Liver (tissue), 10 donors: ENCODE measurements at places on chromosomes 2 and 18.

DNA sequence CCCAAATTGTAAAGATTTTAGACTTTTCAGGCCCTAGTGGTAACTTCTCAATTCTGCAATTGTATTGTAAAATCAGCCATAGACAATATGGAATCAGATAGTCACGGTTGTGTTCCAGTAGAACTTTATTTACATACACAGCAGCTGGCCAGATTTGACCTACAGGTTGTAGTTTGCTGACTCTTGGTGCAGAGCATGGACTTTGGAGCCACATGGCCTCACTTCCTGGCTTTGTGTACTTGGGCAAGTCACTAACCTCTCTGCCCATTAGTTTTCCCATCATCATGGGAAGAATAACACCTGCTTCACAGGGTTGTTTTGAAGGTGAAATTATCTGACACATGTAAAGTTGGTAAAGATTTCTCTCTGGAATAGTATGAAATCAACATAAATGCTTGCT lies 147.6 kb downstream of the TMEM200C start:
- DNase-seq = no peak

DNA sequence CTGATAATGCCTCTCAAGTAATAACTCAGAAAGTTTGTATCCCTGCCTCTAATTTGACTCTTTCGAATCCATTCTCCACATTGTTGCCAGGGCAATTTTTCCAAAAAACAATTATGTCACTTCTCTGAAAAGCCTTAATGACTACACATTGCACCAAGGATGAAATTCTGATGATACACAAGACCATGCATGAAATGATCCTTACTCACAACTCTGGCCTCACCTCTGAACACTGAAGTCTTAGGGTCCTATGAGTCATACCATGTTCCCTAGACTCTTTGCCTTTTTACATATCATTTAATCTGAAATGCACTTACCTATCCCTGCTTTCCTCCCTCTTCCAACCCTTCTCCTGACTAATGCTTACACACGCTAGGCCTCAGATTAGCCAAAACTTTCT lies 51.0 kb downstream of the WDPCP start:
- no peak for DNase-seq

DNA sequence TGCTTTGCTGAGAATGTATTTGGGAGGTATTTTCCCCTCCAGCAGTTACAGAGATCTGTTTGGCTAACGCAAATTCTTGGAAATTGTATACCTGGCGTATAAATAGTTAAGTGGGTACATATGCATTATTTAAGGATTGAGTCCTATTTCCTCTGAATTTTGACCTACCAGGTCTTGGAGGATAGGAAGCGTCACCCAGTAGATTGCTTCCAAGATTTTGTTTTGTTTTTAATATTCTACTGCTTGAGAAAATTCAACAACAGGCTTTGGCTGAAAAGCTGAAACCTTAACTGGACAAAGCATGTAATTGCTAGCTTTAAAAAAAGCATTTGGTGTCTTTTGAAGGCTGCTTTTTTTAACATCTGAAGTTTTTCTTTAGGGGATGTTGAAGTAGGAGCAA lies 150.1 kb downstream of the WDSUB1 start:
- no peak for DNase-seq

DNA sequence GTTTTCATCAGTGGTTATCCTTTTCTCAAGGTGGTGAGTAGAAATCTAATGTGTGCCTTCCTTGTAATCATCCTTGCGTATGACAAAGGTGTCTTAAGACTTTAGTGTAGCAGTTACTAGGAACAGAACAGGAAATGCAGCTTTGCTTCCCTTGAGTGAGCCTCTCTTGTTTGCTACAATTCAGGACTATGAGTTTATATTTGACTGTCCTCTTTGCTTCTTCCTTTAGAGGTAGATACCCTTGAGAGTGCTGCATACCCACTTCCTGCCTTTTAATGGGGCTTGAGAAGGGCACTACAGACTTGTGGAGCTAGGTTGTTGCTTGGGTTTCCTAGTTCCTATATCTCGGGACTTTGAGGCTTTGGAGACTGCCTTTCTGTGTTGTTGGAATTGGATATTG lies 3.8 kb downstream of the KCNJ13 start:
- no peak for DNase-seq

GRCh38 chr2:215272918-215273317 lies 38.9 kb upstream of the ATIC start:
- no peak for DNase-seq

DNA sequence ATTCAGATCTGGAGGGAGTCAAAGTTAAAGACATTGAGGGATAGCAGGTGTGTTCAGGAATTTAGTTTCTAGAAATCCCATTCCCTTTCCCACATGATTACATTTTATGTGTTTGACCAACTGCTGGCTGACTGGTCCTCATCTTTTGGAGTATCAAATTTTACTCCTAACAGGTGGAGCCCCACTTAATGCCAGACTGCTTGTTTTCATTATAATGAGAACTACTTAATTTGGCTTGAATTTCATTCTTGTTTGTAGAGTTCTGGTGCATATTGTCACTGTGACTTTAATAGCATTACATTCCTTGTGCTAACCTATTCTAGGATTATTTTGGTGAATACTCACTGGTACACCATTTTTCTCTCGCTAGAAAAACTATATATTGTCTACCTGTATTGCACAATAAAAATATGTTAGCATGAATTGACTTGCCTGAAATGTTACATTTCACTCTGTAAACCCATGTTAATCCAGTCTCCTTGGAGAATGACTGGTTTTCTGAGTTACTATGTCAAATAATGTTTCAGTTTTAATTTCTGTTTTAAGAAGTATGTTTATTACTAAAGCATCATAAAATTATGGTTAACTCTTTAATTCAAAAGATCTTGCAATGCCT lies 98.2 kb downstream of the TANC1 start:
- no peak for DNase-seq

GRCh38 chr18:78228974-78229373 lies 750.6 kb upstream of the SALL3 start:
- DNase-seq = no peak

GRCh38 chr18:49055754-49056172 lies 105.0 kb upstream of the SMAD7 start:
- no peak for DNase-seq
